PC-9 (cell line): ENCODE measurements at places on chromosomes 4 and X. TPM values are rescaled to one million over a fixed set of nuclear protein-coding genes. Genes with fewer than 3 reads are reported as not detected.

PDE6B gene
- total RNA-seq = 5.9 and 8.2 TPM in 2 replicates

SPACA5 gene
- total RNA-seq = not detected in 2 replicates

DNA sequence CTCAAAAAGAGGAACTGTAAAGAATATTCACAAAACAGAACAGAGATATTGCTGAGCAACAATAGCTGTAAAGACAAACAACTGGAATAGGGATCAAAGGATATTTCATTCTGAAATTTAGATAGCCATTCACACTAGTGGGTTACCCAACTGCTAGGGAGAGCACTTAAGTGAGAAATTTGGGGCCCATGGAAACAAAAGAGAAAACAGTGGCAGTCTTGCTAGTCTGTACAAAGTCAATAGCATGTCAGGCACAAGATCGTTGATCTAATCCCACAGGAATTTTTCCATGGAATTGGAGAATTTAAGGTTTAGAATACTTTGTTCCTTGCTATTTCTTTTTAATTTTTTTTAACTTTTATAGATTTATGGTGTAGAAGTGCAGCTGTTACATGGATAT is 467.0 kb downstream of the PCDH18 start:
- H3K36me3 ChIP-seq = no peaks in the 10 kb centered on the region
- no peak for DNase-seq
- no peaks in the 10 kb centered on the region for H3K4me1 ChIP-seq
- no peak overlapping the region for H3K27ac ChIP-seq
- H3K27me3 ChIP-seq = no peaks in the 10 kb centered on the region

DNA sequence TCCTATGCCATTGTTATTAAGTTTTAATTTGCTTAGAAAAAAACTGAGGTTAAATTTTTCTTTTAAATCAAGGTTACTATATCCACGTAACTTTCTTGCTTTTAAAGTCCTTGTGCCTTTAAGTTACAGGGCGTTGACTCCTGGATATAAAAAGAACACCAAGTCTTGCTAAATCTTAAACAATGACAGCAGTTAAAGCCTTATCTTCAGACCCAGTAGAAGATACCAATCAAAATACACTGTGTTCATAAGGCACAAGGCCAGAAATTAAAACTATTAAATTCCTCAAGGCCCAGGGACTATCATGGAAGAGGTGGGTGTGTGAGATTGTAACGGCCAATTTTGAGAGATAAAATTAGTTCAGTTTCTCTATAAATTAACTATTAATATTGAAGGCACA is 60.4 kb downstream of the PAGE2 start:
- H3K36me3 ChIP-seq = no peaks in the 10 kb centered on the region
- H3K4me3 ChIP-seq = no peak overlapping the region
- no peak for DNase-seq
- H3K4me1 ChIP-seq = no peaks in the 10 kb centered on the region
- no peaks in the 10 kb centered on the region for H3K27me3 ChIP-seq

DNA sequence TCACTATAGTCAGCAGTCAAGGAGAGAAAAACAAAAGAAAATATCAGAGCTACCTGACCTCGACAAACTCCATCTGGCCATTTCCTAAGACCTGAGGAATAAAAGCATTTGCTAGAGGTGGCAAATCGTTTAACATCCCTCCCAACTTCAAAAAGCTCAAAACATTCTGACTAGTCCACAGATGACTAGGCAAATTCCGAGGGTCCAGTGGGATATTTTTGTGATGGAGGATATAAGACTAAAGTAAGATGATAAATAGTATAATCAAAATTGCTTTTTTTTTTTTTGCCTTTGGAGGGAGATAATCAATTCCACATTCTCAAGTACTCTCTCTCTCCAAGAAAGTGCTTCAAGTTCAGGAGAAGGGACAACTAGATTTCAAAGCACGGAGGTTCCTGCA is 119.1 kb upstream of the ETNPPL start:
- no peak overlapping the region for H3K4me3 ChIP-seq
- H3K27ac ChIP-seq = no peak overlapping the region
- DNase-seq = no peak
- no peaks in the 10 kb centered on the region for H3K36me3 ChIP-seq
